Vein endothelial cell (primary cell): ENCODE measurements at places on chromosomes 3 and 15. TPM values are rescaled to one million over a fixed set of nuclear protein-coding genes. Genes with fewer than 3 reads are reported as not detected.

Gene GOLGA8Q
- total RNA-seq, result 0.33 and 0.48 TPM in 2 replicates

Gene FBN1
- 103 and 127 TPM in 2 replicates for total RNA-seq

Gene LSMEM2
- total RNA-seq, result not detected in 2 replicates

Gene KIF7
- total RNA-seq, result 3.9 and 4.2 TPM in 2 replicates

Gene DMXL2
- 11.8 and 15.2 TPM in 2 replicates for total RNA-seq

Gene MB21D2
- 4.6 TPM in 2 replicates for total RNA-seq
